Thyroid gland (tissue), 4 donors: ENCODE measurements at places on chromosomes 3 and 15. TPM values are rescaled to one million over a fixed set of nuclear protein-coding genes. Genes with fewer than 3 reads are reported as not detected.
A peak's percentile ranks its signal among the peaks of the same experiment; 100 is the strongest.

Gene TMEM207
- not detected for total RNA-seq

Gene SYNPR
- total RNA-seq: 0.13 TPM

Gene TEX9
- 29.9 TPM for total RNA-seq

Gene TMCO5A
- not detected for total RNA-seq

Gene GABRB3
- 25.7 TPM for total RNA-seq

Gene BAHD1
- total RNA-seq: 41.3 TPM

Gene FMN1
- 28.3 TPM for total RNA-seq

DNA sequence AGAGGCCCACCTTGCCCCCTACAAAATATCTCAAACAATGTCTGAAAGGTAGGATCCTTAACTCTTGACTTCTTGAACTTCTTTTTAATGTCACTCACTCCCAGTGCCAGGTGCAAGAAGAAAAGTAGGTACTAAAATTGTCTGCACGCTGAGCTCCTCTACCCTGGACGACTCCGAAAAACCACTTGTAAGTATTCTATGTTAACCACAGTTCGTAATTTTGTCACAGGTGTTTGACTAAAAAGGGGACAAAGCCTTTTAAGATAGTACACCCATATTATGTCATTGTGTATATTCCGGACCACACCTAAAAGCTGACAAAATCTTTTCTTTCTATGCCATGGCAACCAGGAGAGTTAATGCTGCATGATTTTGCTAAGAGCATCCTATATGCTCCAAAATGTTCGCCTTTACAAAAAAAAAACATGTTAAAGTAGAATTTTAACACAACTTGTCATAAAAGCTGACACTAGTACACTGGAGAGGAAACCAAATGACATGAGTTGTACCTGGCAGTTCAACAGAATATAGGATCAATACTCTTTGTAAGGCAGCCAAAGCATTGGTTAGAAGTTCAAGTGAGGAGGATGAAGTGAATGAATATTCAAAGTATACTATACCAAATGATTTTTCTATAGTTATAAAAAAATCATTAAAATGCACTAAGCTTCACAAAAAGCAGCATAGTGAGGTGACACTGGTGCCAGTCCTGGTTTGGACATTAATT, 210.5 kb downstream of the FOXP1 start:
- H3K4me1 ChIP-seq: peaks cover 16% of the 10 kb centered on the region
- H3K36me3 ChIP-seq: no peaks in the 10 kb centered on the region
- no peak overlapping the region for H3K4me3 ChIP-seq
- no peak overlapping the region for H3K27ac ChIP-seq
- H3K27me3 ChIP-seq: no peaks in the 10 kb centered on the region

- no peaks in the 10 kb centered on the region for H3K27me3 ChIP-seq
- no peak for DNase-seq
- no peak overlapping the region for H3K27ac ChIP-seq
- no peaks in the 10 kb centered on the region for H3K36me3 ChIP-seq
- no peak overlapping the region for H3K4me3 ChIP-seq
These were observed 75.1 kb downstream of the GRM7 start for GRCh38 chr3:6935970-6936369.

- peaks cover 4% of the 10 kb centered on the region for H3K36me3 ChIP-seq
These were observed 4.8 kb downstream of the HES1 start for GRCh38 chr3:194140520-194141414.

- no peaks in the 10 kb centered on the region for H3K36me3 ChIP-seq
- no peak overlapping the region for H3K27ac ChIP-seq
- H3K4me1 ChIP-seq: no peaks in the 10 kb centered on the region
- H3K27me3 ChIP-seq: no peaks in the 10 kb centered on the region
- H3K4me3 ChIP-seq: no peak overlapping the region
- no peak for DNase-seq
These were observed 3.3 kb downstream of the GABRG3 start for GRCh38 chr15:26974120-26974780.

GRCh38 chr3:113174304-113174703, 37.1 kb upstream of the BOC start:
- no peaks in the 10 kb centered on the region for H3K36me3 ChIP-seq
- no peaks in the 10 kb centered on the region for H3K27me3 ChIP-seq
- H3K27ac ChIP-seq: no peak overlapping the region
- H3K4me1 ChIP-seq: peaks cover 20% of the 10 kb centered on the region
- H3K4me3 ChIP-seq: no peak overlapping the region

GRCh38 chr3:85626662-85627061, 667.9 kb downstream of the CADM2 start:
- H3K27ac ChIP-seq: no peak overlapping the region
- H3K4me1 ChIP-seq: no peaks in the 10 kb centered on the region
- no peak for DNase-seq

- H3K4me1 ChIP-seq: peaks cover 22% of the 10 kb centered on the region
- no peak overlapping the region for H3K4me3 ChIP-seq
- H3K27ac ChIP-seq: peak overlapping the region; percentile 31
- H3K36me3 ChIP-seq: peaks cover 8% of the 10 kb centered on the region
These were observed 61.3 kb upstream of the ACKR4 start for GRCh38 chr3:132535575-132536441.

DNA sequence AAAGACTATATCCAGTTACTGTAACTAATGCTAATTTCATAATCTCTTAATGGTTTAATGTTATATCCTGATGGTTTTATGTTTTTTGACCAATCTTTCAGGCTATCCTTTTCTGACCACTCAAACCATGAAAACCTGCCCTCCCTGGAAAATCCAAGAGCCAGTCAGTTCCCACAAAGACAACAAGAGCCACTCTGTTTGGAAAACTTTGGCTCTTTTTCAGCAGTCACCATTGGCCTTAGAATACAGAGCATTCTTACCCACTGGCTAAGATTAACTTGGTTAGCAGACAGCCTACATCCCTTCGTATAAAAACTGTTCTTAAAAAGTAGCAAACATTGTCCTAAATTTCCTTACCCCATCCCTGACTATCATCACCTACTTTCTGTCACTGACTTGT, 32.9 kb downstream of the ALCAM start:
- no peak overlapping the region for H3K4me3 ChIP-seq
- H3K27me3 ChIP-seq: no peaks in the 10 kb centered on the region
- peaks cover 4% of the 10 kb centered on the region for H3K4me1 ChIP-seq
- no peak overlapping the region for H3K27ac ChIP-seq
- H3K36me3 ChIP-seq: no peaks in the 10 kb centered on the region
- no peak for DNase-seq

DNA sequence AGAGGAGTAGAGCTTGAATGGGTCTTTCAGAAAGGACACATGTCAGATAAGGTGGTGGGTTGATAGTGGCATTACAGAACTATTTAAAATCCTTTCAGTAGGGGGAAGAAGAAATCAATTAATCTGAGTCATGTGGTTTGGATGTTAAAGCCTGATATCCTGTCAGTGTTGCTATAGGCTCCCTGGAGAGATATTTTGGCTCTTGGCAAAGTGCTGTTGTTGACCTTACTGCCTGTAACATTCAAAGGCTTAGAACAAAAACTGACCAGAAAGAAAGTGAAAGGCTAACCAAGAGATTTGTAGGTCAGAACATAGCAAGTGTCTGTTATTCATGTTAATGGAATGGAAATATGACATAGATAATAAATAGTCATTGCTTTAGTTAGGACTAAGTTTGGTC, 552.9 kb downstream of the DIPK2A start:
- H3K27me3 ChIP-seq: no peaks in the 10 kb centered on the region
- no peak overlapping the region for H3K27ac ChIP-seq
- H3K36me3 ChIP-seq: no peaks in the 10 kb centered on the region
- no peaks in the 10 kb centered on the region for H3K4me1 ChIP-seq
- no peak for DNase-seq

DNA sequence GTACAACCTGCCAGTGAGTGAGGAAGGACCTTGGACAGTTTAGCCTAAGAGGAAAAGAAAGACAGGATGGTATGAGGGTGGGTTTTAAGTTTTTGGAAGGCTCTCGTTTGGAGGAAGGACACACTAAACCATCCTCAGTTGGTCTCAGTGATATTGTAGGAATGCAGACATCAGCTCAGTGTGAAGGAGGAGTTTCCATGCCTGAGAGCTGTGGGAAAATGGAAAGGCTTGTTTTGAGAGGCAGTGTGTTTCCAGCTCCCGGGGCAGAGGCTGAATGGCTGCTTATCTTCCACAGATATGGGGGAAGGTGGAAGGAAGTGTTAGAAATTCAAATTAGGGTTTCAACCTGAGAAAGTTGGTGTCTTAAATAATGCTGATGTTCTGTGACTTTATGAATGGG, 89.6 kb upstream of the MYZAP start:
- DNase-seq: peak; percentile 37
- H3K4me3 ChIP-seq: no peak overlapping the region
- no peaks in the 10 kb centered on the region for H3K36me3 ChIP-seq
- no peaks in the 10 kb centered on the region for H3K27me3 ChIP-seq
- H3K27ac ChIP-seq: peak overlapping the region; percentile 82

- H3K27me3 ChIP-seq: no peaks in the 10 kb centered on the region
- no peak overlapping the region for H3K27ac ChIP-seq
- DNase-seq: no peak
These were observed 5.5 kb downstream of the ADGRG7 start for GRCh38 chr3:100614941-100615340.

DNA sequence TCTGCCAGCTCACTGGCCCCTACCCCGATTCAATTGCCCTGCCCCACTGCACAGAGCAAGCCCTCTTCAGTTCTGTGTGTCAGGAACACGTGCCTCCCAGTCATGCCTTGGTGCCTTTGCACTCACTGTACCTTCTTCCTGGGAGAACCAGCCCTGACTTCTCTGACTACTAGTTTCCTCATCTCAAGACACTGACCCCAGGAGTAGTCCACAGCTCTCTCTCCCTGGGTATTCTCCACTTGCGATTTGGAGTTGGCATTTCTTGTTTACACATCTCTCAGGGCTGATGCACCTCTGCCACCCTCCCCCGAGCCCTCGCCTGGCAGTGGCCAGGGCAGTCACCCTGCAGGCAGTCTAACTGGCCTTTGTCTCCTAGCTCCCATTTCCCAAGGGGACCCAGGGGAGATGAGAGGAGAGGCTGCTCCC, 5.7 kb downstream of the CISH start:
- peak overlapping the region; percentile 99 for H3K27ac ChIP-seq
- H3K4me3 ChIP-seq: no peak overlapping the region
- peaks cover 88% of the 10 kb centered on the region for H3K4me1 ChIP-seq
- H3K27me3 ChIP-seq: no peaks in the 10 kb centered on the region
- peak; percentile 93 for DNase-seq

GRCh38 chr3:17980863-17981262, 238.4 kb upstream of the TBC1D5 start:
- DNase-seq: no peak
- no peak overlapping the region for H3K4me3 ChIP-seq
- no peaks in the 10 kb centered on the region for H3K4me1 ChIP-seq
- no peak overlapping the region for H3K27ac ChIP-seq
- H3K27me3 ChIP-seq: no peaks in the 10 kb centered on the region
